CD4-positive, alpha-beta T cell treated with Interleukin-2 at 100 ng/mL for 4 hours (primary cell): ENCODE measurements at places on chromosomes 12 and 14.

GRCh38 chr14:96203635-96204034 is 1.0 kb upstream of the BDKRB2 start:
- no peak for DNase-seq

DNA sequence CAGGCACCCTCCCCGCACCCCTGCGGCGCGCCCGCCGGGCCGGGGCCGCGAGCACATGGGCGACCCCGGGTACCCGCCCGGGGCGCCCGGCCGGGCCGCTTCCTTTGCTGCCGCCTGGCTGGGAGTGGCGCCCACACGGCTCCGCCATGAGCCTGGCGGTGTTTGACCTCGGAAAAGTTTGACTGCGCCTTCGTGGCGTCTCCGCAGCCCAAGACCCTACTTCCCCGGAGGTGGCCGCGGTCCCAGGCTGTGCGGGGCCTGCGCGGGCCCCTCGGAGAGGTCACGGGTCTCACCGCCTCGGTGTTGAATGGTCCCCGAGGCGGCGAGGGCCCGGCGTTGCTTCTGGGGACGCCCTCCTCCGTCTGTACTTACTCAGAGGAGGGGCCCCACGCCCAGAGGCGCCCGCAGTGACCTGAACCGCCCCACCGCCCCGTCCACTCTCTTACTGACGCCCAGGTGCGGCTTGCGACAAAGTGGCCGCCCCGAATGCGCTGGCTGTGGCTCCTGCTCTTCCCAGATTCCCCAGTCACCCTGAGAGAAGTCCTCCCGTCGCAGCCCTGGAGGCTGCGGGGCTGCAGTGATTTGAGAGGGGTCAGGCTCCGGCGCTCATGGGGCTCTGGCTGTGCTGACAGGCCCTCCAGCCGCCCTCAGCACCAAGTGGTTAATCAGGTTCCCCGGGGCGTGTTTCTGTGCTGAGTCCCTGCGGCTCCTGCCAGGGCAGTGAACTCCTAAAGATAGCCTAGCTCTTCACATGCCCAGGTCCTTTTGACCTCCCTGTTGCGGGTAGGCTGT is 5.8 kb downstream of the KMT5A start:
- DNase-seq: peak; percentile 14

- DNase-seq: no peak
Measured at GRCh38 chr12:93722835-93723567, 45.8 kb downstream of the CRADD start.

DNA sequence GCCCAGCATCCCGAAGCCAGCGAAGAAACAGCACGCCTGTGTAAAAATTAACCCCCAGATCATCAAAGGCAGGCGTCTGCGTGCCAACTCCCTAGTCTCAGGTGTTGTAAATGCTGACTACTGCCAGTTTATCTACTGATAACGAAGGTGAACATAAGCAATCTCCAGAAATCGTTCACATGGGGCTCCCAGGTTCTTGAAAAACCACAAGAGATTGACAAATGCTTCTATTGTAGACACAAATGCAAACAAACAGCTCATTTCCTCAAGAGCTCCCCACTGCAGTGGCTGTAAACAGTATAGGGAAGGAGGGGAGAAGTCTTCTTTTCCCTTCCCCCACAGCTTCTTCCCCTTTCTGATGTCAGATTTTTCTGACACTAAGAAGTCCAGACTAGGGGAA is 5.3 kb upstream of the PLEKHG3 start:
- DNase-seq: peak; percentile 52

DNA sequence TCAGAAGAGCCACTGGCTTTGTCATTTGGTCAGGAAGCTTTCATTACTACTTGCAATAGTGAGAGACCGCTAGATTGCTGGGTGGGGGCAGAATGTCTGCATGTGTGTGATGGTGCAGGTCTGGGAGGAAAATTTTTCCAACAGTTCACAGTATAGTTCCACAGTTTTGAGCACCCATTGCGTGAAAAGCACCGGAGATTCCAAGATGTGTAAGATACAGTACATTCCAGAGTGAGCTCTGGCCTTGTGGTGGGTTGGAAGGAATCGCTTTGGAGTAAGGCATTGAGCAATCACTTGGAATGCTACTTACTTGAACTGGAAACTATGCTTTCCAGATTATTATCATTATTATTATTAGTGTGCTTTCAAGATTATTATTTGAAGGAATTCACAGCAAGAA is 47.6 kb upstream of the FRMD6 start:
- no peak for DNase-seq

DNA sequence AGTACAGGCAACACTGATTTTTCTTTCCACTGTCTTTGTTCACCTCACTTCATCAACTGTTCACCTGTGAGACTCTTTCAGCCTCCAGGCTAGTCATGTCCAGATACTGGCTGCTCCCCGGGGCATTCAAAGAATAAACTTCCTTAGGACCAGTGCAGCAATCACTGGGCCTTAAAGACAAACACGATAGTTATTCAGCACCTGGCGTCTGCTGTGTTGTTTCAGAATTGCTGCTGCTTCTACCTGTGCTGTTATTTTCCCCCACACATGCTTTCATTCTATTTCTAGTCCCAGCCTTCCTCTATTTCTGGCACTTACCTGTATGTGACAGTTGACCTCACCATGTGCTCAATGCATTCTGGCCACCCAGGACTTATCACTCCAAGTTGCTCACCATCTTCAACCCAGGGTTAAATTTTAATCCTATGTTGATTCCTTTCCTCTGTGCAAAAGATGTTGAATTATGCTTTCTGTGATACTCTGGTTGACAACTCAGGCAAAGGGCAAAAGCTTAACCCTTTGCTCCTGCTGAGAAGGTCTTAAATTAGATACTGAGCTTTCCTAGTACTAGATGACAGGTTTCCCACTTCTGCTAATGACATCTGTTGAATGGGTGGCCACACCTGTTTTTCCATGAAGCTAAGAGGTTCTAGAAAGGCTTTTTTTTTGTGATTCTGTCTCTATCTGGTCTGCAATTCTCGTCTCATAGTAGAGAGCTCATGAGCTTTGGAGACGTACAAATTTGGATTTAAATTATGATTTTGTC is 41.4 kb downstream of the PTPRQ start:
- DNase-seq: no peak

GRCh38 chr12:11584221-11584855 is 65.1 kb upstream of the ETV6 start:
- DNase-seq: no peak

- no peak for DNase-seq
Measured at GRCh38 chr14:22870811-22871223, 723 bp upstream of the LRP10 start.

DNA sequence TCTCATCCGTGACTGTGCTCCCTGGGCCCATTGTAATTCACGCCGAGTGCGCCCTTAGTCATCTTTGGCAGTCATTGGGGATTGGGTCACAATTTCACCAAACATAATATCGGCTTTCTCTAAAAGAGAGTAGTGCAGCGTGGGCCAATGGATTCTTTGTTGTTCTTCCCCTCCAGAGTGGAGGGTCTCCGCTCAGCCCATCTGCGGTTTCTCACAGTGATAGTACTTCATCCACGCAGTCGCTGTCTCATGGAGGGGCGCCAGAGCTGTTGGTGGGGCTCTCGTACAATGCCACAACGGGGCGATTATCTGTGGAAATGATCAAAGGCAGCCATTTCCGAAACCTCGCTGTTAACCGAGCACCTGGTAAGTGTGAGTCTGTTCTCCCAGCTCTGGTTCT is 321.8 kb downstream of the SNAPC1 start:
- DNase-seq: no peak

DNA sequence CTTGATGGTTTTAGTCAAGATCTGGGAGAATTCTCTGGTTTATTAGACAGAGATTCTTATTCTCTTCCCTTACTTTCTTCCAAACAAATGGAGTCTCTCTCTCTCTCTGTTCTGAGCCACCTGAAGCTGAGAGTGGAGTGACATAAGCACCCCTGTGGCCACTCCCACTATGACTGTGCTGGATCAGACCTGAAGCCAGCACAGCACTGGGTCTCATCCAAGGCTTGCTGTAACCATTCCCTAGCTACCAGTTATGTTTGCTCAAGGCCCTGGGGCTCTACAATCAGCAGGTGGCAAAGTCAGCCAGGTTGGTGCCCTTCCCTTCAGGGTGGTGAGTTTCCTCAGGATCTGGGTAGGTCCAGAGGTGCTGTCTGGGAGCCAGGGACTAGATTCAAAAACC is 568.5 kb downstream of the AACS start:
- no peak for DNase-seq

GRCh38 chr14:83470466-83470865 is 1936.8 kb upstream of the SEL1L start:
- DNase-seq: no peak

- no peak for DNase-seq
Measured at GRCh38 chr14:76261371-76261811, 109.7 kb downstream of the GPATCH2L start.

DNA sequence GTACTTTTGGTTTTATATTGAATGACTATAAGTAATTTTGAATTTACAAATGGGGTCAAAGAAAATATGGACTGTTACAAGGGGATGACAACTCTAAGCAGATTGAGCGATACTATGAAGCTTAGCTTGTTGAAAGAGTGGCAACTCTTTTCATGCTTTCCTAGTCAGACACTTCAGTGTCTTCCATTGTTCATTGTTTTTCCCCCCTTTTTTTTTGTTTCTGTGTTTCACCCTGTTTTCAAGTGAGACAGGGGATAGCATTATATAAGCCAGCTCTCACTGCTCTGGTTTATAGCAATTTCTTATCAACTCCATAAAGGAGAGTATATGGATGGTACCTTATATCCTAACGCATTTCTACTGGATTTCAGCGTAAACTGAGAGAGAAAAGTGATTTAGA is 24.6 kb downstream of the PEBP1 start:
- DNase-seq: no peak

DNA sequence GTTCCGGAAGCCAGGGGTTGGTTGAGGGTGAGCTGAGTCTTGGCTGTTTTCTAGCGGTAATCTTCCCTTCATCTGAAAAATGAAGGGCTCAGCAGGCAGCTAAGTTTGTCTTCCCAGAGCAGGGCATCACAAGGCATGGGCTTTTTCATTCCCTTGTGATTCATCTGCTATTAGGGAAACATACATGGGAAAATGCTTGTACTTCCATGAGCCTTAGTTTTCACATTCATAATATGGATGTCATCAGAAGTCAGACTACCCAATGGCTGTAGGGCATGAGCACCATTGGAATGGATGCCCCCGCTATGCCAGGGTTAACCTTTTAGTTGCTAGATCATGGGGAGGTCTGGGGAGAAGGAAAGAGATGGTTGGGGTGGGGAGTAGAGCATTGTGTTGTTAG is 18.7 kb downstream of the HELB start:
- no peak for DNase-seq

- DNase-seq: no peak
Measured at GRCh38 chr12:118103201-118103600, 610 bp downstream of the VSIG10 start.

- no peak for DNase-seq
Measured at GRCh38 chr12:11460343-11461023, 65.1 kb upstream of the PRB2 start.

- no peak for DNase-seq
Measured at GRCh38 chr12:109595321-109595902, 21.8 kb downstream of the MVK start.

- DNase-seq: no peak
Measured at GRCh38 chr12:252636-253035, 10.0 kb downstream of the SLC6A13 start.

- DNase-seq: no peak
Measured at GRCh38 chr12:52667931-52668330, 12.3 kb downstream of the KRT1 start.

DNA sequence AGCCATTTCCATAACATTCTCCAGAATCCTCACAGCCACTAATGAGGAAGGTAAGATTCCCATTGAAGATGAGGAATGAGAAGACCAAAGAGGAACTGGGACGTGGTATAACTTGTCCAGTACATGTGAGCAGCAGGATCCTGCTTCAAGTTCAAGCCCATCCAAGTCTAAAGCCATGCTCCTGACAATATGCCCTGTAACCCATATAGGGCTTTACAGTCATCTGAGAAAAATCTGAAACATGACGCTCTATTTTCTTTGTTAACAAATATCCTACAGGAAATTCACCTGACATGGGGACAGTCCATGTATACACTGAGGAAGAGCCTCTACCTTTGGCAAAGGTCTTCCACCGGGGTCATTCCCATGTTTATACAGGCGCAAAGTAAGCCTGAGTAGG is 3.1 kb upstream of the ACTR6 start:
- DNase-seq: no peak

GRCh38 chr12:51401900-51402299 is 10.7 kb upstream of the GALNT6 start:
- DNase-seq: no peak

DNA sequence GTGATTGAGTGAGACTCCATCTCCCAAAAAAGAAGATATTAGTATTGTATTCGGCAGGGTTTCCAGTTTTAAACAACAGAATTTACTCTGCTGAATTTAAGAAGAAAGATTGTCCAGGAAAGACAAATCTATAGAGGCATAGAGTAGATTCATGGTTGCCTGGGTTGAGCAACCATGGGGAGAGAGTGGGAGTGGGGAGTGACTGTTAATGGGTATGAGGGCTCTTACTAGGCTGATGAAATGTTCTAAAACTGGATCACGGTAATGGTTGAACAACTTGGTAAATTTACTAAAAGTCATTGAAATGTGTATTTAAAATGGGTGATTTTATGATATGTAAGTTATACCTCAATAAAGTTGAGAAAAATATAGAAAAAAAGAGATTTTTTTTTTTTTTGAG is 13.9 kb upstream of the C12orf76 start:
- no peak for DNase-seq

DNA sequence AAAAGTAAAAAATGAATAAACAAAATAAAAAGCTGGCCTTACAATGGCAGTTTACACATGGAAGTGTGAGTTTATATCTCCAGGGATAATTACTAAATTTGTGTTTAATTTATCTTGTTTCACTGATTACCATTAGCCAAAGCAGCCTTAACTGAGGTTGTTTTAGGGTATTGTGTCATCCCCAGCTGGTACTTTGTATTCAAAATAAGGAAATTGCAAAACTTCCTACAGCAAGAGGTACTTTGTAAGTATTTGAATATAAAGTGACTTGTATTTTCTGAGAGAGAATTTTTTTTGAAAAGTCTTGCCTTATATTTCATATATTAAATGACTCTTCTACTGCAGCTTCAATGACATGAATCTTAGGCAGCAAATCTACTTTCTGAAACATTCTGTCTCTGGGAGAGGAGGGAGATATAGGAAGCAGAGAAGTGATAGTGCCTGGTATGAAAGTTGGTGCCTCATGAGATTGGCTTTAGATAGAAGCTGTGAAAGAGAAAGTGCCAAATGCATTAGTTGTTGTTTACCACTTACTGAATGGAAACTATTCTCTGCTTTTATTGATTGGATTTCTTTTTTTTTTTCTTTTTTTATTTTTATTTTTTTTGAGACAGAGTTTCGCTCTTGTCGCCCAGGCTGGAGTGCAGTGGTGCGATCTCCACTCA is 6.7 kb downstream of the FNTB start:
- no peak for DNase-seq

- no peak for DNase-seq
Measured at GRCh38 chr12:67034110-67034879, 234.9 kb upstream of the CAND1 start.

- no peak for DNase-seq
Measured at GRCh38 chr12:26338586-26339572, 143.5 kb downstream of the SSPN start.
